GM12864 (cell line): ENCODE measurements at places on chromosomes 1 and 21.

DNA sequence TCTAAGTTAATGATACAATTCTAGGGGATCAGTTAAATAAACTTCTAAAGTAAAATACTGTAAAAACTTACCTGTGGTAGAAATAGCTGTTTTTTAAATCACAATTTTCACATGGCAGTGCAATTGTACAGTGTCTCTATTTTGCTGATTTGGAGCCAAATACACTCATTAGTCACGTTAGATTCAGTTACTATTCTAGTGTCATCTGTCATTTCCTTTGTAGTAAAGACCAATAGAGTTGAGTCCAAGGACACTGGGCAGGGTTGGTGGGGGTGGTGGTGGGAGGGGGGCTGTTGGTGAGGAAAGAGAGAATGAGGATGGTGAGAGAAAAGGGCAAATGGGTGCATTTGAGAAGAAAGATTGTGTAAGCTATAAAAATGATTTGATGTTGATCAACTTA is 33.6 kb downstream of the CD55 start:
- DNase-seq = no peak

GRCh38 chr1:25692560-25692959 is 76.0 kb downstream of the MAN1C1 start:
- DNase-seq = no peak

- DNase-seq = no peak
Observed at GRCh38 chr1:79037085-79037484, 30.6 kb upstream of the ADGRL4 start.

GRCh38 chr1:172717722-172718465 is 59.0 kb downstream of the FASLG start:
- DNase-seq = no peak

- no peak for DNase-seq
Observed at GRCh38 chr1:226643177-226643576, 94.6 kb downstream of the STUM start.

DNA sequence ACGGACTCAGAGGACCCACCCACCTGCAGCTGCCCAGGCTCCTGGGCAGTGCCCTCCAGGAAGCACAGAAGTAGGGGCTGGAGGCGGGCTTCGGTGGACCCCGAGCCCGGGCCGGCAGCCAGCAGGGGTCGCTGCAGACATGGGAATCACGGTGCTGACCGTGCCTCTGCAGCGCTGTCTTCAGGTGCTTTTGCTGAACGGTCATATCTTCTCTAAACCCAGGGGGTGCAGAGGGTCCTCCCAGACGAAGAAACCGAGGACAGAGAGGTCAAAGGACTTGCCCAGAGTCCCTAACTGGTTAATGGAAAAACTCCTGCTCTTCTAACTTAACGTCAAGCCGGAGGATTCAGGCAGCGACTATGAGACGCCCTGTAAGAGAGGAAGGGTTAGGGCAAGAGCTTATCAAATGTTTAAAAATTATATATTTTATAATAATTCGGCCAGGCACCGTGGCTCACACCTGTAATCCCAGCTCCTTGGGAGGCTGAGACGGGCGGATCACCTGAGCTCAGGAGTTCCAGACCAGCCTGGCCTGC is 21.5 kb upstream of the LEFTY2 start:
- no peak for DNase-seq

GRCh38 chr1:241778117-241778516 is 69.9 kb upstream of the EXO1 start:
- DNase-seq = no peak

DNA sequence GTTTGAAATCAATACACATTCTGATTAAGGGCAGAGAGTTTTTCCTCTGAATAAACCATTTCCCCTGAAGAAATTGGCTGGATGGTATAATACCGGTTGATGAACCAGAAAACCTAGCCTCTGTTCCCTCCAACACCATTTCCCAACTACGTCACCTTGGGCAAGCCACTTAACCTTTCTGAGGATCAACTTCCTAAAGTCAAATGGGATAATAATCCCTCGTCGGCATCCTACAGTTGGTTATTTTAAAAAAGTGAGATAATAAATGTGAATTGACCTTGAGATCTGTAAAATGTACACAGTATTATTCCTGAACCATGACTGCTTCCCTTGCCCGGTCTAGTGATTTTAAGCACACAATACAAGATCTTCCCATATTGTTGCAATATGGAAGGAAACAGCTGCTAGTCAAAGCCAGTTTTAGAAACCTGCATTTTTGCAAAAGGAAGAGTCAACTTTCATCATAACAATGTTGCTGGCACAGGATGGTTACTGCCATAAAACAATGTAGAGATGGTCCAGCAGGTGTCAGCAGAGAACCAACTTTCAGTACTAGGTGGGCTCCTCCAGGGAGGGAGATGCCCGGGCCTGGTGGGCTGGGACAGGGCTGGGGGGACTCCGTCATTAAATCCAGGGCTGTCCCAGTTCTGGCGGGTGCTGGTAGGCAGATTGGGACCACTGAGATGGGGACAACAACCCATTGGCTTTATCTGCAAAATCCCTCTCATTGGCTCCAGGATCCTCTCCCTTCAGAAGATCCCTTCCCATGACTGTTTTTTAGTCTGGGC is 5.2 kb upstream of the HLX start:
- no peak for DNase-seq

- no peak for DNase-seq
Observed at GRCh38 chr1:36160949-36161485, 5.1 kb downstream of the MAP7D1 start.

DNA sequence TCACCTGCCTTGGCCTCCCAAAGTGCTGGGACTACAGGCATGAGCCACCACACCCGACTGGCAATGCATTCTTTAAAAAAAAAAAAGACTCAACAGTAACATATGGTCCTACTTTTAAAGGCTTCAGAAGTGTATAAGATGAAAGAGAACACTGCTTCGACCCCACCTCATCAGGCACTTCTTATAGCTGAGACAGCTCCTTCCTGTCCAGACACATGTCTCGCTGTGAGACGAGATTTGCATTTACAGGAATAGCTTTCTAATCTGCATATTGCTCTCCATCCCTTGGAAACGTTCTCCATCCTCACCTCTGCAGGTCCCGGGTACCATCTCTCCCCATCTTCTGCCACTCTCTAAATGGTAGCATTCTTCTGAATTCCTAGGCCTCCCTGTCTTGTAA is 6.7 kb downstream of the AZIN2 start:
- no peak for DNase-seq

GRCh38 chr1:67058761-67059160 is 4.8 kb upstream of the SLC35D1 start:
- no peak for DNase-seq

DNA sequence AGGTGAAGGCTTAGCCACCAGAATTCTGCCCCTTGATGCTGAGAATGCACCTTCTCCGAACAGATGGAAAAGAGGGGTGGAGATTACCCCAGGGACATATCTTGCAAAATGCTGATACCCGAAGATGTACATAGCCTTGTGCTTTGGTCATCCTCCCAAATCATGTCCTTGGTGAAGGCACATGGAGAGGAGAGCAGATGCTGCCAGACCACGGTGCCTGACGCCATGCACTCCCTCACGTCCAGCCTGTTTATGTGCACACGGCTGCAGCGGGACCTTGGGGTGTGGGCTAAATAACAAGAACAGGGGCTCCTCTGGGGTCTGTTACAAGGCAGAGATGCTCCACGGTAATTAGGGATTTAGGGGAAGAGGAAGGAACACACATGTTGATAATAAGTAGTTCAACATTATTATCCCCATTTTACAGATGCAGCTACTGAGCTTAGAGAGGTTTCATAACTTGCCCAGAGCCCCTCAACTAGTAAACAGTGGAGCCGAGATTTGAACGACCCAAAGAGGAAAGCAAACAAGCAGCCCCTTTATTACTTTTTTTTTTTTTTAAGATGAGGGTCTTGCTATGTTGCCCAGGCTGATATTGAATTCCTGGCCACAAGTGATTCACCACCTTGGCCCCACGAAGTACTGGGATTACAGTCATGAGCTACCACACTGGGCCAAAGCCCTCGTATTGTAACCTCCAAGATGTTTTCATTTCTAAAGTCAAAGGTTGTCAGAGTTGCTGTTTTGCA is 12.9 kb downstream of the EPHX1 start:
- DNase-seq = no peak

GRCh38 chr1:67457247-67457646 is 27.0 kb upstream of the SERBP1 start:
- DNase-seq = no peak

GRCh38 chr1:87252406-87252805 is 76.3 kb upstream of the LMO4 start:
- DNase-seq = no peak

- DNase-seq = no peak
Observed at GRCh38 chr1:151060657-151061421, 642 bp downstream of the MLLT11 start.

DNA sequence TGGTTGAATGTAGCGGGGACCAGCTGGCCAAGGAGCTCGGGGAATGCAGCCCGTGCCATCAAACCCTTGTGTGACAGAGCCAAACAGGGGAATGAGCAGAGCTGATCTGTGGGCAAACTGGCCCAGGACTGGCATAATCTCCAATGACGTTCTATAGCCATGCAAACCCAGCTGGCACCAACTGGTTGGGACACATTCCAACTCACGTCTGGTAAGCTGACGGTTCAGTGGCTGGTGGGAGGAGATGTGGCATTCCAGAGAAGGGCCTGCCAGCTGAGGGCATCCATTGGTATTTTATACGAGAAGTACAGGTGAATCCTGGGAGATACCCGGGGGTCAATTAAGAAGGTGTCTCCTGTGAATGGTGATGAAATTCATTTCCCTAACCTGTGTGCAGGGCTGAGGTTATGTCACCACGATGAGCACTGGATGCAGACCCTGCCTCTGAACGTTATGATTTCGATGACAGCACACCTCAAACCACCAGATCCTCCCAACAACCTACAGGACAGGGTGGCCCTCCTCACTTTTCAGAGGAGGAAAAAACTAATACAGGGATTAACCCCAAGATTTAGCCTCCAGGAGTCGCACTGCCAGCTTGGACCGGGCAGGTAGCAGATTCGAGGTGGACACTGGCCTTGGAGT is 39.0 kb upstream of the RUNX3 start:
- no peak for DNase-seq

DNA sequence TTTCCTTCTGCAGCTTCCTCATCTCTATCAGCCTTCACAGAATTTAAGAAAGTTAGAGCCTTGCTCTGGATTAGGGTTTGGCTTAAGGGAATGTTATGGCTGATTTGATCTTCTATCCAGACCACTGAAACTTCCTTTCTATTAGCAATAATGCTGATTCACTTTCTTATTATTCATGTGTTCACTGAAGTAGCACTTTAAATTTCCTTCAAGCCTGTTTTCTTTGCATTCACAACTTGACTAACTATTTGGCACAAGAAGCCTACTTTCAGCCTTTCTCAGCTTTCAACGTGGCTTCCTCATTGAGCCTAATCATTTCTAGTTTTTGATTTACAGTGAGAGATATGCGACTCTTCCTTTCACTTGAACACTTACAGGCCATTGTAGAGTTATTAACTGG is 528.5 kb downstream of the PLPP3 start:
- no peak for DNase-seq

GRCh38 chr1:14345946-14346550 is 252.4 kb upstream of the KAZN start:
- no peak for DNase-seq

- no peak for DNase-seq
Observed at GRCh38 chr1:57982852-57983251, 559.0 kb upstream of the DAB1 start.

DNA sequence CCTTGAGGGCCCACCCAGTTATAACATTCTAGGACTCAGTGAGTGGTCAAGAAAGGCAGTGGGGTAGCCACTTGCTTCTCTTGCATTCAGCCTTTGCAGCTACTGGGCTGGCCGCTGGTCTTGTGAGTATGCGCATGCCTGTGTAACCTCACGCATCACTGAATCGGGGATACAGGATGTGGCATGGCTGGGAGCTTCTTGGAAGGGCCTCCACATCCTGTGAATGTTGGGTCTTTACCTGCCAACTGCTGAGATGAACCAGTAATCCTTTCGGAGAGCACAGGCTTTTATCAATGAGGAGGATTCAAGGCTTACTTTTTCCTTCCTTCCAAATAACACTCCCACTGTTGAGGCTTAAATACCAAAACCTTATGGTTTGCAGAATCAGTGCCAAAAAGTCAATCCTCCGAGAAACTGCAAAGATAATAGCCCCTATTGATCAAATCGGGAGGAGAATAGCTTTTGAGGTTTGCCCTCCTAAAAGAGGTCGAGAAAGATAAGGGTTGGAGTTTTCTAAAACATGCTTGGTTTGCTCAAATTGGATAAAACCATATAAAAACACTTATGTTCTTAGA is 198.9 kb upstream of the UBE2U start:
- DNase-seq = no peak

GRCh38 chr1:152759453-152760173 is 1.8 kb downstream of the KPRP start:
- no peak for DNase-seq

GRCh38 chr21:39648879-39649278 is 36.1 kb downstream of the B3GALT5 start:
- DNase-seq = no peak

- DNase-seq = no peak
Observed at GRCh38 chr1:182984621-182985020, 31.7 kb upstream of the SHCBP1L start.

- no peak for DNase-seq
Observed at GRCh38 chr1:101259744-101260148, 22.9 kb downstream of the S1PR1 start.

- DNase-seq = peak; percentile 26
Observed at GRCh38 chr1:115052454-115053083, 22.9 kb downstream of the TSHB start.

DNA sequence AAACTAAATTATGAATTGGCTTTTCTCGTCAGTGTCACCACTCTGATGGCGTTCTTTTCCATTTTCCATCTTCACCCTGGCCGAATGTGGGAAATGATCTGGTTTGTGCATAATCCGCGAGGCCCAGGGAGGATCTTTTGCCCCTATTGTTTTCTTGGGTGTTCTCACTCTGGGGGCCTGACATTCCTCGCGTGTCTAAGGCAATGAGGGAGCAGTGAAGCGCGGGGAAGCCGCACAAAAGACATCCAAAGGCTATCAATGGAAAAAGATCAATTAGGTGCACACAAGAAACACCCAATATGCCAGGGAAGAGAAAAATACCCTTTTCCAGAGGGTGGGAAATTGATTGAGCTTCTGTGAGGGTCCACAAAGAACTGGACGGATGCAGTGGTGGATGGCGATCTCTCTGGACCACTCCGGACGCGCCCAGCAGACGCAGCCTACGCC is 941 bp upstream of the C1orf21 start:
- no peak for DNase-seq

DNA sequence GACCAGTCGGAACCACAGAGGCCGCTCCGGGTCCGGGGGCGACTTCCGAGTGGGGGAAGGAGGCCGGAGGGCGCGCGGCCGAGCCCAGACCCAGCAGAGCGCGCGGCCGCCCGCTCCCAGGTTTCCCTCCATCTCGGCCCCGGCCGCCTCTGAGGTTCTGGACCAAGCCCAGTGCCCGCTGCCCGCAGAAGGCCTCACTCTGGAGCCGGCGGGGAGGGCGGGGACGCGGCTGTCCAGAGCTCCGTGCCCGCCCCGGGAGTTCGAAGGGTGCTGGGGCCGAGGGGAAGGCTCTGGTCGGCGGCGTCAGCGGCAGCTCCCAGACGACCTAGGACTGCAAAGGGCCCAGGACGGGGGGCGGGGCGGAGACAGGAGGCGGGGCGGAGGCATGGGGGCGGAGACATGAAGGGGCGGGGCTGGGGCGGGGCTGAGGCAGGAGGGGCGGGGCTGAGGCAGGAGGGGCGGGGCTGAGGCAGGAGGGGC is 48.0 kb upstream of the SLC19A1 start:
- no peak for DNase-seq

- DNase-seq = no peak
Observed at GRCh38 chr1:9248341-9249262, 14.0 kb downstream of the H6PD start.

- DNase-seq = no peak
Observed at GRCh38 chr1:177116941-177117340, 47.6 kb downstream of the ASTN1 start.

- DNase-seq = no peak
Observed at GRCh38 chr1:63326106-63326472, 3.7 kb downstream of the FOXD3 start.
